Activated T-cell treated with anti-CD3 and anti-CD28 coated beads for 4 hours (primary cell): ENCODE measurements at places on chromosomes 3 and 15.

GRCh38 chr3:13025090-13025489 is 48.1 kb downstream of the IQSEC1 start:
- no peak for DNase-seq

GRCh38 chr3:105365081-105365390 is 1.7 kb upstream of the ALCAM start:
- DNase-seq: no peak

- DNase-seq: no peak
Measured at GRCh38 chr3:135106445-135106844, 311.4 kb downstream of the EPHB1 start.

- DNase-seq: no peak
Measured at GRCh38 chr3:128356822-128357221, 109.9 kb downstream of the DNAJB8 start.

DNA sequence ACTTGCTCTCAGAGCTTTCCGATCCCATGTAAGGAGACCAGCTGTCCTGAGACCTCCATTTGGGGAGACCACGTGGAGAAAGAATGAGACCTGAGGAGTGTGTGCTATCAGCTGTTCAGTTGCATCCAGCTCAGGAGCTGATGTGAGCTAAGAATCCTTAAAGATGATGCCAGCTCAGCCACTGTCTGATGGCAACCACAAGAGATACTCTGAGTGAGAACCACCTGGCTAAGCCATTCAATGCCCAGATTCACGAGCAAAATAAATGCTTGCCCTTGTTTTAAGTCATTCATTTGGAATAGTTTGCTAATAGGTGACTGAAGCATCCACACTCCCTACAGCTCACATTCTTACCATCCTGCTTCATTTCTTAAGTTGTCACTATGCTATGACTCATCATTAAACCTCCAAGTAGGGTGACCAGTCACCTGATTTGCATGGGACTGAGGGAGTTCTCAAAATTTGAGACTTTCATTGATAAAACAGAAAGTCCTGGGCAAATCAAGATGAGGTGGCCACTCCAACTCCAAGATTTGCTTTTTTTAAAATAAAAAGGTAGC is 56.4 kb downstream of the SPTSSB start:
- DNase-seq: no peak

DNA sequence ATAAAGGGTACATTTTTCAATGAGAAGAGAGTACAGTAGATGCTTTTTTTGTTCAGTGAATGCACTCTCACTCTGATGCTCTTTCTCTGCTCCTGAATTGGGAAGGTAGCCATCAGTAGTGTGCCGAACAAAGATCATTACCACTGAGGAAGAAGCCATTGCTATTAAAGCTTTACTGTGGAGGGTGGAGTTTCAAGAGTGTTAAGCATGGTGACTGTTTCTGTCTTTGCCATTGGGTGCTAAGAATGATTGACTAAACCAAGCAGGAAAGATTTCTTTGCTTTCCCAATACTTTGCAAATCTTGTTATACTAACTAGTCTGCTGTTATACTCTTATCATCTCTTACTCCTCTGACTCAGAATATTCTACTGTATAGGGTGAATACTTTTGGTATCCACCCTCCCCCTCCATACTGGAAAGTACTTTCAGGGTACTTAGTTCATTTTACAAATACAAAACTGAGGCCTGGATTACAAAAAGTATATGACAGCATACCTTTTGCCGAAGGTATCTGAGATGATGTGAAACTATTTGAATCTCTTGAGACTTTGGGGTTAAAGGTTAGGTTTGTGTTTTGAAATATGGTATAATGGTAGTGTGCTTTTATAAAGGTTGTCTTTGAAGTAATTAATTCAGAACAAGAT is 1.7 kb downstream of the RAB11A start:
- no peak for DNase-seq

DNA sequence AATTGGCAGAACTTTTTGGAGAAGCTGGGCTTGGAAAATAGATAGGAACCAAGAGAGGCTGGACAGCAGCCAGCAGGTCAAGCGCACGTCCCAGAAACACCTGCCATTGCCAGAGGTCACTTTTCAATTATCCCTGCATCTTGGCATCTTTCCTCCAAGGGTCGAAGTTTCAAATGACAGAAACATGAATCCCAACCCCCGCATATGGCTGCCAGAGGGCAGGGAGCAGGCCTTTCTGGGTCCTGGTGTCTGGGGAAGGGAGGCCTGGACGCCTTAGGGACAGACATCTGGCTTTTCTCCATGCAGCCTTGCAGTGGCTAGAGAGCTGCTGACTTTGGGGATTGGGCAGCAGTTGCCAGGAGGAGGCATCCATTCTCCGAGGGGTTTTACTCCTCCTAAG is 164.5 kb upstream of the TPM1 start:
- no peak for DNase-seq

DNA sequence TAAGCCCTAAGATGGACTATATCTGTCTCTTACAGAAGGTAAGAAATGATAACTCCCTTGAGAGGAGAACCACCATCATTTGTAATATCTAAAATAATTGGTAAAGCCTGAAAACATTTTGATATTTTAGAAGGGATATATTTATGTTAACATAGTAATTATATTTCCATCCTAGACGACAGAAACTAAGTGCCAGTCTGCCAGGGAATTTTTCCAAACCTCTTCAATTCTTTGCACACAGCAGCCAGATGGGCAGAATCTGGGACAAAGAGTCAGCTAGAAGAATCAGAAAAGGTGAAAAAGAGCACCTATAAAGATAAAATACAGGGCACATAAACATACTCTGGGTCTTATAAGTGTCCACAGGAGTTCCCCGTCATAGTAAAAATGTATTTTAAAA is 70.0 kb upstream of the CBLB start:
- no peak for DNase-seq

DNA sequence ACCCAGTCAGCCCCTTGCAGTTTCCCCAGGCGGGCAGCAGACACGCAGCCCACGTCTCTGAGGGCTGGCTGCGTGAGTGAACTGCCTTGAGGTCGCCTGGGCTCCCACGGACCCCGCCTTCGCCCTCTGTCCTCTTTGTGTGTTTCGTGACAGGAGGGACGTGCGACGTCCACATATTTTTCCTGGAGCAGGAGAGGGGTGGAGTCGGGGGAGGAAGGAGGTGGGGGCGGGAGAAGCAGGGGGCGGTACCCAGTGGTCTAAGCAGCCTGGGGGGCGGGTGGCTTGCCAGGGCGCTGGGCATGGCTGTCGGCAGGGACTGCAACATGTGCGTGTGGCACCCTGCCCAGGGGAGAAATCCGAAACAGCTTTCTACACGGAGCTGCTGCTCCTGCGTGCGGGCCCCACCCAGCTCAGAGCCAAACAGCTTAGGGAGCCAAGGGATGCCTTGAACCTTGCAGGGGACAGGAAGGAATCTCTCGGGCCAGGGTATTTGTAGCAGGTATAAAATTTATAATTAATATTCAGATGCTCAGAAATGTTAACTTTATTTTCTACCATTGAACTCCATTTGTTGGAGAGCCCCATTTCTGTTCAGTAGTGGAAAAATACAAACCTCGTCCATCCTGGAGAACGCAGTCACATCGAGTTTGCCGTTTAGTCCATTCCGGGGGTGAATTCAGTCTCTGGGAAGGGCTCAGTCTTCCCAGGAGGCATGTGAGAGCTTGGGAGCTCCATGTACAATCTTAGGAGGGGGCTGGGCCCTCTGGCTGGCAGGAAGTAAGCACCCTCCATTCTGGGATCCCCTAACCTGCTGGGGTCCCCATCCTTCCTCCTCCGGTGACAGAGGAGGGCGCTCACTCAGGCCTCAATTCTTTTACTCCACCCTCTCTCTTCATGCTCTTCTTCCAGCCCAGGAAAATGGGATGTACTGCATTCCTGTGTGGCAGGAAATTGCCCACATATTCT is 79.1 kb upstream of the MEF2A start:
- DNase-seq: no peak

DNA sequence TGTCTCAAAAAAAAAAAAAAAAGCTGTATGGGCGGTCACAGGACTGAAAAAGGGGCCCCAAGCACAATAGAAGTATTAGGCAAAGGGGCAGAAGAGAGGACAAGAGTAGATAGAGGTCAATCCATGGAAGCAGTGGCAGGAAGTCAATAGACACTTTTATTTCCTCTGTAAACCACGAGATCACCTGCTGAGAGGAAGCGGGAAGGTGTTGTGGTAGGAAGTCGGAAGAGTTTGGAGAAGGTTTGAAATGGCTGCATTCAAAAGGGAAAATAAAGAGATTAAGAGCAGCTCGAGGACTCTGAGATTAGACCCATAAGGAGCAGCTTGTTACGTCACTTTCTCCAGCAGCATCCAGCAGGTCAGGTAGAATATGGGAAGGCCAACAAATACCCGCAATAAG is 14.2 kb upstream of the ZNF148 start:
- no peak for DNase-seq

GRCh38 chr3:197802779-197803459 is 11.9 kb downstream of the LRCH3 start:
- no peak for DNase-seq

DNA sequence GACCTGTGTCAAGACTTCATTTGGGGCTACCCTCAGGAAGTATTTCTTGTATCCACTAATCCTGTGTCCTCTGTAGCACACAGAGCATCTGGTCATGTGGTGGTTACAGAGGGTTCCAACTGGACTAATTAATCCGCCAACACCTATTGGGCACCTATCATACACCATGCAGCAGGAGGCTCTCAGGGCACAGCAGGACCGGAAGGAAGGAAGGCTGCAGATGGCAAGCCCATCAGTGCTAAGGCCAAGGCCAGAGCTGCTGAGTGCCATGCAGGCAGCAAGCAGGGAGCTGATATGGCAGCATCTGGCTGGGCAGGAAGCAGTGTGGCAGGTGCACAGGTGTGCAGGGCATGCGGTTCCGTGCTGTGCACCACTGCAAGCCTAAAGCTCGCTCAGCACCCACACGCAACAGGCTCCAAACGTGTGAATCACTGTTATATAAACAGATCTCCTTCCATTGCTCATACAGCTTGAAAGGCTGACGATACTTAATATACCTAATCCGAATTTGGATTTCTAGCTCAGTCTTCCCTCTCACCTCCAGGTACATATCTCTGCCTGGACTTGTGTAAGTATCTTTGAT is 64.4 kb upstream of the SNRPA1 start:
- DNase-seq: no peak

DNA sequence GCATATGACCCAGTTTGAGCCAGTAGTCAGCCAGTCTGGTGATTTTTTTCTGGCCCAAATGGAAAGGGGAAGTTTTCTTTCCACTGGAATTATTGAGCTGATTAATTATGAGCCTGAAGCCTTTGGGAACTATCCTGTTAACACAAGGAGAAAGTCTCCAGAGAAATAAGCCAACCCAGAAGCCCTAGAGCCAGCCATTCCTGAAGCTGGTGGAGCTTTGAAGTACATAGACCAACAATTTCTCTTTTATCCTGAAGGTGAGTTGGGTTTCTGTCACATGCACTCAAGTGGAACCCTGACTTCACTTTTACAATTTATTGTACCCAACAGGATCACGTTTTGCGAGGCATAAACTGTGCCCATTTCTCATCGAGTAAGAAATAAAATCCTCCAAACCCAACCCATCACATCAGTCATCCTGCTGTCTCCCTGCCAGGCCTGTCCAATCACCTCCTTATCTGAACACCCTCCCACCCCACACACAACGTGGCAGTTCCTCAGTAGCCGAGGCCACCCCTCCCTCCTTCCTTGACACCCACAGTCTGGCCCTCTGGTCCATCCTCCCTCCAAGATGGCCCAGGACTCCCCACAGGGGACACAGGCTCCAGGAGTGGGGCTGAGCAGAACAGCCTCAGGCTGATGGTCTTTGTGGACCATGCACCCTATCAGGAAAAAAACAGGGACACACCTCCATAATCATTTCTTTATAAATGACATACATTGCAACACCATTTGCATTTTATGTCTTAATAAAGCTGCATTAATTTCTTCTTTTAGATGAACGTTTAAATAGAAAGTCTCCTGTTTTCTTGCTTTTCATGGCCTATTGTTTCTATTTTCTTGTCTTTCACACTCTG is 55.7 kb upstream of the GATA2 start:
- DNase-seq: no peak

- DNase-seq: no peak
Measured at GRCh38 chr3:181212271-181212670, 222.7 kb upstream of the DNAJC19 start.

DNA sequence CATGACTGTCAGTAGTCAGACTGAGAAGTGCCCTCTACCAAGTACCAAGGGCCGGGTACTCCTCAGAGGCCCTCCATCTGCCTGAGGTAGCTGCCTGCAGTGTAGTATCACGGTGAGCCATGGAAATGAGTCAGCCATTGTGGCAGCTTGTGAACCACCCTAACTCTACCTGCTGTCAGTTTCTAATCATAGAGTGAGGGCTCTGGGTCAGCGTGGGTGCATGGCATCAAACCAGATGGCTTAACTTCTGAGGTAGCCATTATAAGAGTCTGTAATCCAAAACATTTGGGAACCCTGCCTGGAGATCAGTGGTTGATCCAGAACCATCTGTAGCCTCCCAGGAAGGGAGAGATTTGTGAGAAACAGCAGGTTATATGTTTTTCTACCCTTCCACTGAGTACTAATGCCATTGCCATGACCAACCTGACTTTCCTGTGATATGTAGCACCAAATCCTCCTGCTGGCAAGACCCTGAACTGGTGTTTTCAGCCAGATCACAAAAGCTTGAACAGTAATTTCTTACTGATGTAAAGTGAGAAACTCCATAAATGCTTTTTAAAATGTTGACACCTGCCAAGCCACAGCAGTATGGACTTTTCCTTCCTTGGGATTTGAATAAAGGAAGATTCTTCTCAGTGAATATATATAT is 38.9 kb downstream of the ABHD2 start:
- no peak for DNase-seq

GRCh38 chr3:173660645-173661299 is 263.2 kb downstream of the NLGN1 start:
- no peak for DNase-seq

DNA sequence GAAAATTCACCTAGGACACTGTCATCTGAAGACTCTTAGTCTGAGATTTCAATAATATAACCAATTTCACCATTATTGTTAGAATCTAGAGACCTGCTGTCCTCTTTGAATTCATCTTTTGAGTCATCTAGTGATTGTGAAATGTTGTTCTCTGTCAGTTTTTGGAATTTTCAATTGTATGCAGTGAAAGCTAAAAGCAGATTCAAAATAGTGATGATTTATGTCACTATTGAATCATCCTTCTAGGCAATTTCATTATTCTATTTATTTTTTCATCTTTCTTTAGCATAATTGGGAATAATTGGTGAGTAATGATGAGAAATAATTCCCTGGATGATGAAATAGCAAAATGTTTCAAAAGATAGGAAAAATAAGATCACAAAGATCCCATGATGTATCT is 101.7 kb upstream of the EIF1B start:
- DNase-seq: no peak

DNA sequence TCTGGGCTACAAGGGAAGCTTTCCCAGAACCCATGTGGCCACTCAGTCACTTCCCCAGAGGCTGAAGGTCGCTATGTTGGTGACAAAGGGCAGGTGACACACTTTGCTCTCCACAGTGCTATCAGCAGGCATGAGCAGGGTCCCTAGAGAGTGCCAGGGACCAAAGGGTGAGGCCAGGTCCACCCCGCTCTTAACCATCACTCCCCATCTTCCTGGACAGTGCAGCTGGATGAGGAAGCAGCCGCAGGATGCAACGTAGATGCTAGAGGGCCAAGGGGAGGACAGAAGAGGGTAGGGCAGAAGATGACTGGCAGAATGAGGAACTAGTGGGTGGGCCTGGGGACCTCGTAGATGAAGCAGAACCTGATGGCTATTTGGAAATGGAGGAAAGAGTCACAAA is 13.6 kb upstream of the LTF start:
- DNase-seq: no peak

GRCh38 chr3:22474706-22475445 is 723.9 kb upstream of the ZNF385D start:
- no peak for DNase-seq

GRCh38 chr15:46502667-46503066 is 867.8 kb downstream of the SQOR start:
- DNase-seq: no peak
